ENCODE measurements at places on chromosomes 7 and 10. TPM values are rescaled to one million over a fixed set of nuclear protein-coding genes. Genes with fewer than 3 reads are reported as not detected.

The AGR2 gene
- total RNA-seq: not detected

The AKR1C4 gene
- not detected for total RNA-seq

The HYAL4 gene
- total RNA-seq: not detected

The OPN4 gene
- total RNA-seq: not detected

The POU6F2 gene
- total RNA-seq: 0.53 TPM

The UPK3B gene
- 4.9 TPM for total RNA-seq

The RASA4 gene
- 49.3 TPM for total RNA-seq

The ABCB4 gene
- 45.0 TPM for total RNA-seq

The CUTC gene
- total RNA-seq: 32.0 TPM

The SYT15B gene
- not detected for total RNA-seq

The CHRM2 gene
- not detected for total RNA-seq

The PILRA gene
- 9.8 TPM for total RNA-seq

The VGF gene
- total RNA-seq: 0.17 TPM

GRCh38 chr10:22911889-22912762 is 15.7 kb upstream of the ARMC3 start:
- no peak overlapping the region for H3K27ac ChIP-seq
- no peaks in the 10 kb centered on the region for H3K36me3 ChIP-seq
- no peaks in the 10 kb centered on the region for H3K4me1 ChIP-seq
- no peak for DNase-seq
- no peaks in the 10 kb centered on the region for H3K27me3 ChIP-seq

DNA sequence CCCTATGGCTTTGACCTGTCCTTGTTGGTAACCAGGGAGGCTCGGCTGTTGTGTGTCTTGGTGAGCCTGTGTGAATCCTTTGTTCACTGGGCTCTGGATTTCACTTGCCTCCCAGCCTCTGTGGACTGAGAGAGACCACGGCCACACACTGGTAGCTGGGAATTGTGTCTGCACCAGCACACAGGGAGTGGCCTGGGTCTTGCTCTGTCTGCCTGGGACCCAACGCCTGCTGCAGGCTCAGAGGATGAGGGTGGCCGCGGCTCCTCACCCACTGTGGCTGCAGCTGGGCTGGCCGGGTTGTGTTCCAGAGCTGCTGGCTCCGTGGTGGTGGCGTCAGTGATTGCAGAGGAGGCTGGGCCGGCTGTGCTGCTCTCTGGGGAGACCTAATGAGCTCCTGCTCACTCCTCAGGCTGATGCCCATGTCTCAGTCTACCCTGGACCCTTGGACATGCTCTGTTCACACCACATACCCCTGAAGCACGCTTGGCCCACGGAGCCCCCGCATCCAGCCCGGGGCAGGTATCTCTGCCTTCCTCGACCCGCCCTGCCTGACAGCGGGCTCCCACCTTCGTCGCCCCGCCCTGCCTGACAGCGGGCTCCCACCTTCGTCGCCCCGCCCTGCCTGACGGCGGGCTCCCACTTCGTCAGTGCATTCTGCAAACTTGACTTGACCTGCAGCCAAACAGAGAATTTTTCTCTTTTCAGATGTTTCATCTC is 328.5 kb downstream of the ADARB2 start:
- no peaks in the 10 kb centered on the region for H3K36me3 ChIP-seq
- no peak overlapping the region for H3K27ac ChIP-seq
- H3K4me3 ChIP-seq: no peak overlapping the region
- DNase-seq: no peak

- H3K4me1 ChIP-seq: no peaks in the 10 kb centered on the region
- no peak for DNase-seq
- no peak overlapping the region for H3K4me3 ChIP-seq
- no peak overlapping the region for H3K27ac ChIP-seq
- no peaks in the 10 kb centered on the region for H3K27me3 ChIP-seq
Measured at GRCh38 chr7:132386201-132386681, 190.0 kb downstream of the PLXNA4 start.

GRCh38 chr7:36736899-36737211 is 12.6 kb upstream of the AOAH start:
- no peaks in the 10 kb centered on the region for H3K27me3 ChIP-seq
- DNase-seq: peak; percentile 55

DNA sequence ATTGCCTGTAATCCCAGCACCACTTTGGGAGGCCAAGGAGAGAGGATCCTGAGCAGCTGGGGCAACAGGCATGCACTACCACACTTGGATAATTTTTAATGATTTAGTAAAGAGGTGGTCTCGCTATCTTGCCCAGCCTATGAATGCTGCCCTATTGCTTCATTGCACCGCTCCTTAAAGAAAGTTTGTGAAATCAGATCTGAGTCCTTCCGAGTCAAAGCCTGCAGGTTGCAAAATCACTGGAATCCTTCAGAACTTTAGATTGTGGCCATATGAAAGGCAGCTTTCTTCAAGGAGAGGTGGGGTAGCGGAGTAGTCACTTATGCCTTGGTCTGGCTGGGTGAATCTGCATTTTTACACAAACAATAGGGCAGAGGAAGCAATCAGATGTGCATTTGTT is 166.3 kb downstream of the ARHGAP12 start:
- no peaks in the 10 kb centered on the region for H3K27me3 ChIP-seq
- DNase-seq: no peak
- H3K4me3 ChIP-seq: no peak overlapping the region
- no peak overlapping the region for H3K27ac ChIP-seq

DNA sequence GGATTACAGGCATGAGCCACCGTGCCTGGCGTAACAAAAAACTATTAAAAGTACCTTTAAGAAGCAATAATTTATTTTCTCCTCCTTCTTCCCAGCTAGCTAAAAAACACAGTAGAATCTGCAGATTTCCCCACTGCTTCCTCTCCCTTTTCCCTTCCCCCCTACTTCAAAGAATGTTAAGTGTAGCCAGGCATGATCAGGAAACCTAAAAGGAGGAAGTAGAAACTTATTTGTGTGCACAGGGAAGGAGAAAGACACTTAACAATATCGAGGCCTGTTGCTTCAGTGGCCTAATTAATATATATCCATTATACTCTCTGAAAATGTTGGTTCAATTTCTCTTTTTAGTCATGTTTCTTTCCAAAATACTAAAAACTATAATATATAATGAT is 127.7 kb downstream of the NRBF2 start:
- H3K4me1 ChIP-seq: peaks cover 59% of the 10 kb centered on the region
- no peaks in the 10 kb centered on the region for H3K27me3 ChIP-seq
- peak overlapping the region; percentile 60 for H3K4me3 ChIP-seq

GRCh38 chr10:48714088-48714487 is 29.4 kb downstream of the WDFY4 start:
- H3K36me3 ChIP-seq: peaks cover 85% of the 10 kb centered on the region
- peaks cover 16% of the 10 kb centered on the region for H3K4me1 ChIP-seq
- peak overlapping the region; percentile 44 for H3K27ac ChIP-seq
- DNase-seq: no peak
- H3K4me3 ChIP-seq: no peak overlapping the region

- H3K27me3 ChIP-seq: no peaks in the 10 kb centered on the region
- H3K4me1 ChIP-seq: no peaks in the 10 kb centered on the region
- H3K36me3 ChIP-seq: no peaks in the 10 kb centered on the region
- DNase-seq: no peak
Measured at GRCh38 chr7:71303566-71303965, 171.6 kb downstream of the GALNT17 start.

GRCh38 chr10:24961582-24961981 is 9.2 kb upstream of the PRTFDC1 start:
- no peak overlapping the region for H3K4me3 ChIP-seq
- H3K27ac ChIP-seq: no peak overlapping the region
- no peaks in the 10 kb centered on the region for H3K4me1 ChIP-seq
- no peaks in the 10 kb centered on the region for H3K36me3 ChIP-seq
- H3K27me3 ChIP-seq: no peaks in the 10 kb centered on the region

DNA sequence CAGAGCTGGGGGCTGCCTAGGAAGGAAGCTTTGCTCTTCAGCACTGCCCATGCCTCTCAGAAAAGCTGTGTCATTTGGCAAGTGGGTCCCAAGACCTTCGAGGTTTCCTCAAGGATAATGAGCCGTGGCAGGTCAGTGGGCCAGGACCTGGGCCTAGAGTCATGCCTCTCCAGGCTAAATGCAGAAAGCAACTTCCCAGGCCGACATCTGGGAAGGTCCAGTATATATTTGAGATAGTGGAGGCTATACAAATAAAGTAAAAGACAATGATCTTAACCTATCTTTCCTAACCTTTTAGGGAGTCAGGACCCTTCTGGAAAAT is 2.4 kb upstream of the HOXA10 start:
- H3K27me3 ChIP-seq: peaks cover 94% of the 10 kb centered on the region
- DNase-seq: no peak
- peaks cover 46% of the 10 kb centered on the region for H3K4me1 ChIP-seq
- no peak overlapping the region for H3K27ac ChIP-seq
- H3K36me3 ChIP-seq: no peaks in the 10 kb centered on the region
- no peak overlapping the region for H3K4me3 ChIP-seq

DNA sequence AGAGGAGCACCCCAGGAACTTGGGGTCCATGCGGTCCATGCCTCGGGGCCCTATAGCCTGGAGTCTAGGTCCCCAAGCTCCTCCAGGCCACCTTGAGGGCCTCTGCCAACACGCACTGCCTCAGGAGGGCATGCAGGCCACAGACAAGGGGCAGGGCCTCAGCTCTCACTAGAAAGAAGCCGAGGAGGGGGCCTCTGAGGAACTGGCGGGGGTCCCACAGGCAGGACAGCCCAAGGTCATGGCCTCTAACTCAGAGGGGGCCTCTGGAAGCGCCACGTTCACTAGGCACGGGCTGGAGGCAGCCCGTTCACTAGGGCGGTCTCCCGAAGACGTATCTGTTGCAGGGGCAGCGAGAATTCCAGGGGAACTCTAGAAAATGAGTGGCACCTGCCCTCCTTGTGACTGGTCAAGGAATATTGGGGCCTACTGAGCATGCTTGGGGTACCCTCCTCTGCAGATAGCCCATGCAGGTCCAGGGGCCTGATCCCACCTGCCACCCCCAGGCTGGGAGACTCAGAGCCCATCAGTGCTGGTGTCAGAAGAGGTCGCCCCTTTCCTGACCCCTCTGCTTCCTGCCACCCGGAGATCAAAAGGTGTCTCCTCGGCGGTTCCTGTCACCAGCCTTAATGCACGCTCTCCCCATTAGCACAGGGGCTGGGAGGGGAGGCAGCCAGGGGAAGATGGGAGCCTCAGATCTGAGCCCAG is 86.7 kb upstream of the RET start:
- H3K27ac ChIP-seq: no peak overlapping the region
- no peak overlapping the region for H3K4me3 ChIP-seq
- DNase-seq: no peak
- H3K27me3 ChIP-seq: no peaks in the 10 kb centered on the region
- H3K36me3 ChIP-seq: no peaks in the 10 kb centered on the region
- no peaks in the 10 kb centered on the region for H3K4me1 ChIP-seq

DNA sequence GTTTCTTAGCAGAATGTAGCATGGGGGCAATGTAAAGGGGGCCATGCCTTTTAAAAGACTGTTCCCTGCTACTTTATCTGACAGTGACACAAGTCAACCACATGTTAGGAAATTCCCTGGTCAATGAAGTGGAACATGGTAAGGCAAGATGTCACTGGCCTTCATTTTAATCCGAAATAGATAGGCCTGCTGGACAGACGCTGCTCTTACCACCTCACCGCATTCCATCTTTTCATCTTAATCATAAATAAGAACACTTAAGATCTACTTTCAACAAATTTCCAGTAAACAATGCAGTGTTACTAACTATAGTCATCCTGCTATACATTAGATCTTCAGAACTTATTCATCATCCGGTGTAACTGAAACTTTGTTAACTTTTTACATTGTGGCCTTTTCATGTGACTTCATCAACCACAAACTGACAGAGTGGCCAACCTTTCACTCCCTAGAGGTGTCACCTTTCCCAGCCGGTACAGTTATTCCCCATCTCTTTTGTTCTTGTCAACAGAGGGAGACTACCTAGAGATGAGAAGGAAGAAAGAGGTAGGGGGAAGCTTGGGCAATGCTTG is 15.6 kb downstream of the ASB4 start:
- H3K27ac ChIP-seq: no peak overlapping the region
- H3K4me1 ChIP-seq: no peaks in the 10 kb centered on the region
- DNase-seq: no peak

DNA sequence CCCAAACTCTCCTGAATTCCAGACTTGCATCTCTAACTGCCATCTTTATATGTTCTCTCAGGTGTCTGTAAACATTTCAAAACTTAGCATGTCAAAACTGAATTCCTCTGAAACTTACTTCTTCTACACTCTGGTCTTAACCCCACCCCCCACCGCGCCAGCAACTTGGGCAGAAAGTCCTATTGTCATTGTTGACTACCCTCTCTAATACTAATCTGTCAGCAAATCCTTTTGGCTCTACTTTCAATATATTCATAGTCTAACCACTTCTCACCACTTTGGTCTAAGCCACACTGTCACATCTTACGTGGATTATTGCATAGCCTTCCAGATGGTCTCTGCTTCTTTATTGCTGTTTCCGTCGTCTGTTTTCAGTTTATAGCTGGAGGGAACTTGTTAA is 86.6 kb downstream of the AHCYL2 start:
- no peaks in the 10 kb centered on the region for H3K27me3 ChIP-seq
- H3K4me1 ChIP-seq: no peaks in the 10 kb centered on the region
- no peak overlapping the region for H3K27ac ChIP-seq
- H3K4me3 ChIP-seq: no peak overlapping the region

DNA sequence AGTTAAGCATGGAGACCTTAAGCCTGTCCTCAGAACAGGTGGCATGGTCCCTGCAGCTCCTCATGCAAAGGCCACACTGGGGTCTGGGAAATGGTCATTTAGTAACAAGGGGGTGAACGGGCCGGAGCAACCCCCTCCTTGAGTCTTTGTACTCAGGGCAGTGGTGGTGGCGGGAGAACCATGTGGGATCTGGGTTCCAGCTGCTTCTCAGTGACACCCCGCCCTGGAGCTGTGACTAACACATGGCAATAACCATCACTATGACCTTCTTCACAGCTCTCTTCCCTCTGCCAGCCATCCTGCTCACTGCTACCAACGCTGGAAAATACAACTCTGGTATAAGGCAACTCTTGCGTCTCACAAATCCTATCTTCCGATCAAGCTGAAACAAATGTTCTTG is 203.4 kb upstream of the FRMD4A start:
- H3K27me3 ChIP-seq: no peaks in the 10 kb centered on the region
- no peak overlapping the region for H3K27ac ChIP-seq
- H3K4me3 ChIP-seq: no peak overlapping the region
- H3K36me3 ChIP-seq: peaks cover 7% of the 10 kb centered on the region

GRCh38 chr10:69816521-69816920 is 14.8 kb downstream of the COL13A1 start:
- no peak overlapping the region for H3K4me3 ChIP-seq
- no peaks in the 10 kb centered on the region for H3K4me1 ChIP-seq
- no peaks in the 10 kb centered on the region for H3K36me3 ChIP-seq
- no peaks in the 10 kb centered on the region for H3K27me3 ChIP-seq
- DNase-seq: no peak

- no peak overlapping the region for H3K4me3 ChIP-seq
- no peaks in the 10 kb centered on the region for H3K4me1 ChIP-seq
- H3K27me3 ChIP-seq: no peaks in the 10 kb centered on the region
- DNase-seq: no peak
Measured at GRCh38 chr10:25952857-25953256, 18.8 kb downstream of the MYO3A start.

DNA sequence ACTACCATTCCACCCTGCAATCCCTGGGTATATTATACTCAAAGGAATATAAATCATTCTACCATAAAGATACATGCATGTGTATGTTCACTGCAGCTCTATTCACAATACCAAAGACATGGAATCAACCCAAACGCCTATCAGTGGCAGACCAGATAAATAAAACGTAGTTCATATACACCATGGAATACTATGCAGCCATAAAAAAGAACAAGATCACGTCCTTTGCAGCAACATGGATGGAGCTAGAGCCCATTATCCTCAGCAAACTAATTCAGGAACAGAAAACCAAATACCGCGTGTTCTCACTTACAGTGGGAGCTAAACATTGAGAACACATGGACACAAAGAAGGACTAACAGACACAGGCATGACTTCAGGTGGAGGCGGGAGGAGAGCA is 138.3 kb downstream of the DYNC2I1 start:
- no peak for DNase-seq
- H3K27ac ChIP-seq: no peak overlapping the region
- no peak overlapping the region for H3K4me3 ChIP-seq

- no peaks in the 10 kb centered on the region for H3K36me3 ChIP-seq
- H3K4me1 ChIP-seq: peaks cover 26% of the 10 kb centered on the region
Measured at GRCh38 chr10:102435529-102436233, 3.3 kb upstream of the CUEDC2 start.

Data from B cell (primary cell).